ENCODE measurements at places on chromosomes 3 and 15. TPM values are rescaled to one million over a fixed set of nuclear protein-coding genes. Genes with fewer than 3 reads are reported as not detected.

DNA sequence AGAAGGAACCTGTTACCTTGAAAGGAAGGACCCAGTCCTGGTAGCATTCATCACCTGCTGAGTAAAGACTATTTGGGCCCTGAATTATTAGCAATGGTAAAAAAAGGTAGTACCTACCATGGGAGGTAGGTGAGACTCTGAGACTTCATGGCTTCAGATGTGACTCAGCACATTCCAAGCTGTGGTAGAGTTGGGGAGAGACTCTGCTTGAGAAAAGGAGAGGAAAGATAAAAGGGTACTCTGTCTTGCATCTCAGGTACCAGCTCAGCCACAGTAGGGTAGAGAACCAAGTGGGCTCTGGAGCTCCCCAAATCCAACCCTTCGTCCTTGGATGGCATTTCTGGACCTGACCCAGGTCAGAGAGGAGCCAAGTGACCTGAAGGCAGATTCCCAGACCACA, 430.4 kb downstream of the TBL1XR1 start:
- DNase-seq: no peak

GRCh38 chr3:80898211-80898610, 863.2 kb downstream of the GBE1 start:
- DNase-seq: no peak

DNA sequence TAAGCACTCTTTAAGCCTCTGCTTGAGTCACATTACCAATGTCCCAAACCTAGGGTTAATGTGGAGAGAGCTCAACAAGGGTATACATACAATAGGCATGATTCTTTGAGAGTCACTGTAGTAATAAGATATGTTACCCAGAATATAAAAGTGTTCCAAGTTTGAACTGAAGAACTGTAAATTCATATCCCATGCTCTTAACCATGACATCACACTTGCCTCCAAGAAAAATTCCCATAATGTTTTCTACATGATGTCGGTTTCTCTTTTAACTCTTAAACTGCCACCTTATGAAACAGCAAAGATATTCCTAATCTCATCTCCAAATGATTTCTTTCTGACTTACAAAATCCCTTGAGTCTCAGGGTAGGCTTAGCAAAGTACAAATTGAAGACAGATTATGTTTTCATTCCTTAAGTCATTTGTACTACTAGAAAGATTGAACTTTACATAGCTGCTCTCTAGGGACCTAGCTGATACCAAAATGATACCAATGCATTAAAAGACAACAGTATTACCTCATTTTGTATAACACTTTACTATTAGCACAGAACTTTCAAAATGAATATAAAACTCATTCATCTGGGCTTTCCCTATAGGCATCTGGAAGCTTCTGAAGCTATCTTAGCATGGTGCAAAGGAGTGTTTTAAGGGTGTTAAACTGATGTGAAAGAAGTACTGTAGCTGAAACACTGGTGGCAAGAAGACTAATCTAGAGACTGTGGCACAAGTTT, 127.1 kb downstream of the KCNMB2 start:
- DNase-seq: no peak

DNA sequence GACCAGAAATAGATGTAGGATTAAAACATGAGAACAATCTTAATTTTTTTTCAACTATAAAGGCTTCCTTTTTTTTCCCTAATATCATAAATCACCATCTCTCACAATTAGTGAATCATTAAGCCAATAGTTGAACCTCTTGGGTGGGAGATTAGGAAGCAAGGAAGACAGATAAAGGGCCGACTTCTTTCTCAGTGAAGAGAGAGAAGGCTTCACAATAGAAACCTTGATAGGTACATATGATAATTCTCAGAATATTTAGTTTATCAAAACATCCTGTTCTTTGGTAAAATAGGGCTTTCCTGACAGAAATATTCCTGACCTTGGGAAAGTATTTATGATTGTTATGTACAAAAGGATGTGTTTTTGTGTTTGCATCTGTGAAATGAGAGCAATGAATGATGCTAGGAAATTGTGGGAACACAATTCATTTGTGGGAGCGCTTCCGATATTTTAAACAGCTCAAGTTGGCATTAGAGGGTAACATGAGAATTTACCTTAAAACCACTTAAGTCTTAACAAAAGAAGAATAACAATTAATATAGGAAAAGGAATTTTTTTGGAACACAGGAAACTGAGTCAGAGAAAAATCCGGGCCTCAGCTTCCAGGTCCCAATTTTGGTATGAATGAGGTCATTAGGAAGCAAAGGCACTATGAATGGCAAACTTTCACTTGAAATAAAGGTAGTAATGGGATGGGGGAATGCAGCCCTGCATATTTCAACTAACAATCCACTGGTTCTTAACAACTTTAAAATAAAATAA, 263.2 kb upstream of the TGFBR2 start:
- DNase-seq: no peak

- no peak for DNase-seq
Observed at GRCh38 chr15:59885832-59886231, 118.3 kb upstream of the FOXB1 start.

NR2E3 gene
- total RNA-seq: 0.92 TPM
